ENCODE measurements at places on chromosomes 1 and 21. TPM values are rescaled to one million over a fixed set of nuclear protein-coding genes. Genes with fewer than 3 reads are reported as not detected.

DNA sequence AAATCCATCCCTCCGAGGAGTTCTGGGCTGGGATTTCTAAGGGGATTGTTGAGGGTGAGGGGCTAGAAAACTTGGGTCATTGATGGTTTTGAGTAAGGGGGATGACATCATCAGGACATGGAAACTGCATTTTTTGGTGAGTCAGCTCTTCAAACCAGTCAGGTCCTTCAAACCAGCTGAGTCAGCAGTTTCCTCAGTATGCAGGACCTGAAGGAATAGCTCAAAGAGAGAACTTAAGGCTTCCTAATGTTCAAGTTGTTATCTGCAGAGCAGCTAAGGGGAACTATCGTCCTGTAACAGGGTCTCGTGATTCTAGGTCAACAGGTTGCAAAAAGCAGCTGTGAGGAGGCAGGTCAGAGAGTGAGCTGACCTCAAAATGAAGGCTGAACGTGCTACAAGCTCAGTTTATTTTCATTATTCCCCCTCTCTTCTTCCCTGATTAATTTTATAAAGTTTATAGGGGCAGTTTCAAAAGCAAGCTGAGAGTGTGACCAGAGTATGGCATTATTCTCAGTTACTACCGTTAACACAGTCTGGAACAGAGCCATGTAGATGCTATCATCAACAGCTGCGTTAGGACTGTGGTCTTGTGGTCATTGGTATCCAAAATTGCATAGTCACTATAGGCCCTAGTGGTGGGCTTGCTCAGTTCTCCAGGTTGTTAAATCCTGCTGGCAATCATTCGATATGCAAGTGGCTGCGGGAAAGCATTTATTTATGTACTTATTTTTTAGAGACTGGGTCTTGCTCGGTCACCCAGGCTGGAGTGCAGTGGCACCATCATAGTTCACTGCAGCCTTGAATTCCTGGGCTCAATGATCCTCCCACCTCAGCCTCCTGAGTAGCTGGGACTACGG is 10.7 kb upstream of the SDC3 start:
- no peaks in the 10 kb centered on the region for H3K27me3 ChIP-seq
- H3K4me3 ChIP-seq = no peak overlapping the region
- H3K4me1 ChIP-seq = peaks cover 3% of the 10 kb centered on the region
- H3K27ac ChIP-seq = no peak overlapping the region
- no peaks in the 10 kb centered on the region for H3K36me3 ChIP-seq

- no peaks in the 10 kb centered on the region for H3K27me3 ChIP-seq
- no peak for DNase-seq
- H3K4me1 ChIP-seq = no peaks in the 10 kb centered on the region
- H3K27ac ChIP-seq = no peak overlapping the region
- peaks cover 9% of the 10 kb centered on the region for H3K36me3 ChIP-seq
Observed at GRCh38 chr1:229596925-229597699, 28.8 kb downstream of the TAF5L start.

DNA sequence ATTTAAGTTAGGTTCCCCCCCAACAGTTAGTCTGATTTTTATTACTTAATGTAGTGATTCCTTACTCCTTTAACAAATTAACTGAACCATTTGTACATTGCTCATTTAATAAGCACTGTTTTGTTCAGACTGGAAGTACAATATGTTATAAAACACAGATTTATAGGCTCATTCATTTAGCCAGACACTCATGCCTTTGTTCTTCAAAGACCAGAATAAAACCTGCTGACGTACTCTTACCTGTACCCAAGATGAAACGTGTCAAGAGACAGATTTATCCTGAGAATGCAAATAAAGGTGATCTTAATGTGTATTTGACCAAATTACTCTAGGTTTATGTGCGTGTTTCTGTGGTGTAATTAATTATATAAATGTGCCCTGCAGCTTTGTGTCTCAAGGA is 92.8 kb downstream of the INTS7 start:
- H3K4me1 ChIP-seq = peaks cover 21% of the 10 kb centered on the region
- DNase-seq = no peak
- H3K4me3 ChIP-seq = no peak overlapping the region
- no peaks in the 10 kb centered on the region for H3K27me3 ChIP-seq
- H3K36me3 ChIP-seq = peaks cover 20% of the 10 kb centered on the region

DNA sequence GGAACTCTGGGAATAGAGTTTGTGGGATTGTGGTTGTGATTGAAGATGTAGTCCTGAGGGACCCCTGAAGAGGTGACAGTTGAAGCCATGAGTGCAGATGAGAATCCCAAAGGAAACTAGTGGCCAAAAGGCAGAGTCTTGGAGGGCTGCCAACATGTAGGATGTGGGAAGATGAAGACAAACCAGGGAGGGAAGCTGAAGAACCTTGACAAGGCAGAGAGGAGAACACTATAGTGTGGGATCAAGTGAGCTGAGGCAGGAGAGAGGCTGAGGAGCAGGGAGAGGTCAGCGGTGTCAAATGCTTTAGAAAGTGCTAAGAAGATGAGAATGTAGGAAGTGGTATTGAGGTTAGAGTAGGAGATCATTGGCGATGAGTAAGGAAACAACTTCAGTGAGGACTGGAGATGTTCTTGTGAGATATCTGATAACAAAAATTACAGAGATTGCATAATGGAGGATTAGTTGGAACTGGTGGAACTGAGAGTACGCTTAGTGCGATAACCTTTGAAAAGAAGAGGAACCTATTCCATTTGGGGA is 88.5 kb upstream of the VCAM1 start:
- H3K27me3 ChIP-seq = no peaks in the 10 kb centered on the region
- H3K27ac ChIP-seq = no peak overlapping the region
- H3K4me3 ChIP-seq = no peak overlapping the region
- no peaks in the 10 kb centered on the region for H3K4me1 ChIP-seq
- no peaks in the 10 kb centered on the region for H3K36me3 ChIP-seq
- no peak for DNase-seq

Gene PGD
- 263 TPM for total RNA-seq

Data from progenitor cell of endocrine pancreas (in vitro differentiated cells).